ENCODE measurements at places on chromosomes 16 and 17.

DNA sequence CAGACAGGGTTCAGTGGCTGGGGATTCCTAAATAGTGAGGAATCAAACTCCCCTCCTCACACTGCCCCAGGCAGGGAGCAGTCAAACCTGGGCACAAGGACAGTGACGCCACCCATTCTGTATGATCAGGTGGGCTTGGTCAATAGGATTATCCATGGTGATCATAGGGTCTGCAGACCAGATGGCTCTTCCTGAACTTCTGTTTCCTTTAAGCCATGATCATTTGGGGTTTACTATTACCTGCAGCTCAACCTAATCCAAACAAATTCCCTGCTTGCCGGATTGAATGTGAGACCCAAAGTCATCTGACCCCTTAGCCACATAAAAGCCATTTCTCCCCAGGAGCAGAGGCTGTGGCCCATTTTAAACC, 54.3 kb downstream of the PLXDC1 start:
- DNase-seq = no peak

GRCh38 chr16:81756615-81757356, 22.3 kb upstream of the PLCG2 start:
- DNase-seq = no peak

GRCh38 chr17:21140911-21141310, 14.1 kb downstream of the DHRS7B start:
- no peak for DNase-seq

- DNase-seq = no peak
Measured at GRCh38 chr17:2784864-2785263, 11.4 kb upstream of the RAP1GAP2 start.

- DNase-seq = no peak
Measured at GRCh38 chr17:76142585-76143041, 1.6 kb upstream of the FOXJ1 start.

DNA sequence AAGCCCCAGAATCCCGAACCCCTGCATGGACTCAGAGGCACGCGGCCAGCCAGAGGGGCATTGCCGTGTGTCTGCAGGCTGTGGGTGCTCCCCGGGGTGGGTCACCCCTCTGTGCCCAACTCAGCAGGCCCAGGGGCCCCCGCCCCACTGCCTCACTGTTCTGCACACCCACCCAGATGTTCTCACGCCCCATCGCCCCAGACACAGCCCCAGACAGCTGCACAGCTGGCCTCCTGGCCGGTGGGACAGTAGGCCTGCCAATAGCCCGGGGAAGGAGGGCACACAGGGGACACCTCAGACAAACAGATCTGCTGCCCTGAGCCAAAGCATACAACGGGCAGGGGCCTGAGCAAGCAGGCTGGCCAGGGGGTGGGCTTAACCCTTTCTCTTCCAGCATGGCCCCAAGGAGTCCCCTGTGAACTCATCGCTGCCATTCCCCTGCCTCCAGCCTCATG, 27.6 kb upstream of the NXPH3 start:
- no peak for DNase-seq

GRCh38 chr16:27786221-27786922, 236.4 kb downstream of the KATNIP start:
- no peak for DNase-seq

- DNase-seq = no peak
Measured at GRCh38 chr17:36779550-36779949, 157.7 kb upstream of the LHX1 start.

GRCh38 chr17:43068570-43069367, 43.7 kb downstream of the RND2 start:
- no peak for DNase-seq

DNA sequence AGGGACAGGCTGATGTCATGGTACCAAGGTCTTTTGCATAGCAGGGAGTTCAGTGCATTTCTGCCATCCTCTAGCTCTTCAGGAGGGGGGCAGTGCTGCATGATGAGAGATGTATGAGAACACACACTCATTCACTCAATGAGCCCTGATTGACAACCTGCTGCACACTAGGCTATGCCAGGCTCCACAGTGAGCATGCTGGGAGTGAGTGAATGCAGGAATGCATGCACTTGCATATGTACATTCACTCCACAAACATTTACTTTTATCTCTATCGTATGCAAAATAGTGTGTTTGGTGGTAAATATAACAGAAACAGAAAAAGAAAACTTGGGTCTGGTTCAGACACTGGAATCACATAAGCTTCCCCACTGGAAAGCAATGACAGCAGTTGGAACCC, 374.1 kb upstream of the C16orf82 start:
- no peak for DNase-seq

DNA sequence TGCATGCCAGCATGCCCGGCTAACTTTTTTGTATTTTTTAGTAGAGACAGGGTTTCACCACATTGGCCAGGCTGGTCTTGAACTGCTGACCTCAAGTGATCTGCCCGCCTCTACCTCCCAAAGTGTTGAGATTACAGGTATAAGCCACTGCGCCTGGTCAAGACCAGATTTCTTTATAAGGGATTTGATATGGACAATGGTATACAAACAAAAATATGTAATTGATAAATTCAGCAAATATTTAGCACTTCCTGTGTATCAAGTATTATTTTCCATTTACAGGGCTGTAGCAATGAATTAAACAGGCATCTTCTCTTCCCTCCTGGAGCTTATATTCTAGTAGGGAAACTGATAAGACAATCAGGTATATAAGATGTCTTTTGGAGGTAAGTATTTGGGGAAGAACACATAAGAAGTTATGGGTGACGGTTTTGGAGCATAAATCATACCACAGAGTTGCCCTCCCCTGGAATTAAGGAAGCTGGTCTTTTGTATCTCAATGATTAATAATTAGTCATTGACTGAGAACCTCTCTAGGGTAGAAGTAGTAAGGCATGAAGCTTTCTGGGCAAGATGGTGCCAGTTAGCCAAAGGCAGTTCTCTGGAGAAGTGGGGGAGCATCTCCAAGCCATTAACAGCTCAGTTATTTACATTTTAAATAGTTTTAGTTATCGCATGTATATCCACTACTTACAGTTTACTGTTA, 35.8 kb downstream of the TANC2 start:
- peak; percentile 41 for DNase-seq

DNA sequence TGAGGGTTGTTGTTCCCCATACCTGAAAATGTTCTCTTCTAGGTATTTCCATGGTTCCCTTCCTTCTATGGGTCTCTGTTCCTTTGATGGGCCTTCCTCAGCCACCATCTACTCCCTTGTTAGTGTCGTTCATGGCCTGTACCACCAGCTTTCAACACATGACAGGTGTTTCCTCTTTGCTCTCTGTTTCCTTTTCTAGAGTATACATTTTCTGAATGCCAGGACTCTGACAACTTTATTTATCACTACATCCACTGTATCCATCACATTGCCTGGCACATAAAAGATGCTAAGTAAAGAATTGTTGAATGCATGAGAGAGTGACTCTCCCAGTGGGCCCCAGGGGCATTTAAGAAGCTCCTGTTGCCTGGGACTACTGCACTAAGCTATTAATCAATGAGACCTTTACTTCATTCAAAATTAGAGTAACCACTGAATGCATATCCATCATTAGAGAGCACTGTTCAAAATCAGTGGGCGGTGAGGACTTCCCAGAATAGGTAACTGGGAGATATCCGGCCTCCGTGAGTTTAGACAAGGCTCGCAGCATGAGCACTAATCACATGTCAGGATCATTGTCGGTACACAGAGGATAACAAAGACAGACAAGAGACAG, 255.0 kb downstream of the CBLN1 start:
- DNase-seq = no peak

DNA sequence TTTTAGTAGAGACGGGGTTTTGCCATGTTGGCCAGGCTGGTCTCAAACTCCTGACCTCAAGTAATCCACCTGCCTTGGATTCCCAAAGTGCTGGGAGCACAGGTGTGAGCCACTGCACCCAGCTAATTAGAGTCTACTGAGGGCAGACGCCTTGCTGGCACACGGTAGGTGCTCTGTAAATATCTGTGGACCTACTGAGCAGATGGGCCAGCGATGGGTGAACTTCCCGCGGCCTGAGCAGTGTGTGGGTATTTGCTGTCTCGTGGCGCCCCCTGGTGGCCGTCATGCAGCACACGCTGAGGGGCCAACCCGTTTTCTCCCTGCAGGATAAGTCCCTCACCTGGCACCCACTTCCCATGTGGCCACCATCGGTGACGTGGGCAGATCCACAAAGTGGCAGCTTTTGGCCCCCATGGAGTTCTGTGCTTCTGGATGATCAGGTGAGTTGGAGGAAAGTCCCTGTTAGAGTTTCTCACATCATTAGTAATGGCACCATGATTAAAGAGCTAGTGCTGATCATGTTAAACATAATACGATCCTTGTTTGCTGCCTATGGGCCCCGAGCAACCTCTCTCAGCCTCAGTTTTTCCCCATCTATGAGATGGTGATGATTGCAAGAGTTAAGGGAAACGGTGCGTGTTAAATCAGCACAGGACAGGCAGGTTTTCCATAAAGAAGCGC, 40.7 kb downstream of the ZDHHC7 start:
- peak; percentile 72 for DNase-seq

DNA sequence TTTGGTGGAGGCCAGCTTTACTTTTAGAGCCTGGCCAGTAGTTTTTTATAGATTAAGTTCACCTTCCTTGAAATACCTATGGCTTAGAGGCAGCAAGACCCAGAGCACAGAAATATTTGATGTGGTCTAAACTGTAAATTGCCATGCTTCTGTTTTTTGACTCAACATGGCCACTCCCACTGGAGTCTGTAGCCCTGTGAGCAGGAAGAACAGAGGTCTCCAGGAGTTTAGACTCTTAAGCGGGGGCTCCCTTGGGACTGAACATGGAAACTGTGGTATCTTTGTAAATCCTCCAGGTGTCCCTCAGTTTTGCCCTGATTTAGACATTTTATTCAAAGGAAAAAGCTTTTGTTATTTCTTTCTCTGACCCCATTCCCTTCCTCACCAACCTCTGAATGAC, 145.6 kb downstream of the FTO start:
- no peak for DNase-seq
